Hair follicle dermal papilla cell (primary cell): ENCODE measurements at places on chromosomes 1 and 21. TPM values are rescaled to one million over a fixed set of nuclear protein-coding genes. Genes with fewer than 3 reads are reported as not detected.

The GJA5 gene
- 6.8 and 9.4 TPM in 2 replicates for total RNA-seq

The SMIM34 gene
- total RNA-seq = not detected in 2 replicates

The KRTAP10-9 gene
- not detected in 2 replicates for total RNA-seq

The SLC25A34 gene
- 0.49 and 0.65 TPM in 2 replicates for total RNA-seq

The SRGAP2 gene
- total RNA-seq = 96.5 and 100 TPM in 2 replicates

The CFHR4 gene
- not detected in 2 replicates for total RNA-seq
